Stimulated activated CD4-positive, alpha-beta T cell treated with anti-CD3 and anti-CD28 coated beads, Interleukin-2, amount 100 ng/mL, for 24 hours (primary cell): ENCODE measurements at places on chromosomes 5 and 9.

DNA sequence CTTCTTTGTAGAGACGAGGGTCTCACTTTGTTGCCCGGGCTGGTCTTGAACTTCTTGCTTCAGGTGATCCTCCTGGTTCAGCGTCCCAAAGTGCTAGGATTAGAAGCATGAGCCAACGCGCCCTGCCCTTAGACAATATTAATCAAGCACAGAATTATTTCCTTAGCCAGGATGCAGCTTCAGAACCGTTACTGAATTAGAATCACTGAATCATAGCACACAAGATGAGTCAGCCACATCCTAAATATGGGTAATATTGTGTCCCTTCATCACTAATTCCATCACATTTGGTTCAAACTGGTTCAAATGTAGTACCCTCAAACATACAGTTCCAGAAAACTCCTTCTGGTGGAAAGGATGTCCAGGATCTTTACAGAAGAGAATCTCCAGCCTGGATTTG is 82.7 kb downstream of the BNC2 start:
- no peak for DNase-seq

- DNase-seq, result no peak
Observed at GRCh38 chr5:158265931-158266700, 407.2 kb upstream of the CLINT1 start.

DNA sequence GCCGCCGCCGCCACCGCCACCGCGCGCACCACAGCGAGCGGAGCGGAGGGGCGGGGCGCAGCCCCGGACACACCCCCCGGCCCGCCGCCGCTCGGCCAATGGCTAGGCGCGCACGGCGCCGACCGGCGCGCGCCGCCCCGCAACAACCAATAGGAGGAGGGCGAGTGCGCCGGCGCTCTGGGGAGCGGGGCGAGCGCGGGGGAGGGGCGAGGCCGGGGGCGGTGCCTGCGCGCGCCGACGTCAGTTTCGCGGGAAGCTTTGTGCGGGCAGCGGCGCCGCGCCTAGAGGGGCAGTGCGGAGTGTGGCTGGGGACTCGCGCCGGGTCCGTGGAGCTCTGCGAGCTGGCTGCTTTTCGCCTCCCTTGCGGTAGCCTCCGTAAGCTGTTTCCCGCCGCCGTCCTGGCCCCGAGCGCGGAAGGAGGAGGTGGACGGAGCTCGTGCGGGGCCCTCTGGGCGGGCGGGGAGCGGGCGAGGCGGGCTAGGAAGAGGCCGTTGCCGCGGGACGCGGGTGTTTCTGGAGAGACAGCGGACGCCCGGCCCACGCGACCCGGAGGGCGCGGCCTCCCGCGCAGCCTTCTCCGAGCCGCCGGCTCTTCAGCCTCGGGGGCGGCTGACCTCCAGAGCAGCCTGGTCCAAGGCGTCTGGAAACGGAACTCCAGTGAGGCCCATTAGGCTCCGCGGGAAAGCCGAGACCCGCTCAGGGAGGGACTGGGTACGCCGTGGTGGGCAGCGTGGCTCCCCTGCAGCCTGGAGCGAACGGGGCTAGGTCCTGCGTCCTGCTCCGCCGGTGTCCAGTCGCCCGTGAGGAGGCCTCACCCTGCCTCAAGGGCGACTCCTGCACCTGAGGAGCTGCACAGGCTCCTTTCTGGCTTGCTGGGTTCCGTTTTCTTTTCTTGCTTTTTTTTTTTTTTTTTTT is at the start of gene ZMYND19:
Gene ZMYND19, minus strand, starts transcription at position 44 of the 915 bp plus-strand sequence. CDS start 249 bp downstream, outside the sequence.
- peak; percentile 91 for DNase-seq

GRCh38 chr5:83281658-83282057 is 189.9 kb upstream of the VCAN start:
- DNase-seq, result no peak

GRCh38 chr5:129356846-129357245 is 103.3 kb upstream of the ADAMTS19 start:
- no peak for DNase-seq
